ENCODE measurements at places on chromosomes 7 and 10.

DNA sequence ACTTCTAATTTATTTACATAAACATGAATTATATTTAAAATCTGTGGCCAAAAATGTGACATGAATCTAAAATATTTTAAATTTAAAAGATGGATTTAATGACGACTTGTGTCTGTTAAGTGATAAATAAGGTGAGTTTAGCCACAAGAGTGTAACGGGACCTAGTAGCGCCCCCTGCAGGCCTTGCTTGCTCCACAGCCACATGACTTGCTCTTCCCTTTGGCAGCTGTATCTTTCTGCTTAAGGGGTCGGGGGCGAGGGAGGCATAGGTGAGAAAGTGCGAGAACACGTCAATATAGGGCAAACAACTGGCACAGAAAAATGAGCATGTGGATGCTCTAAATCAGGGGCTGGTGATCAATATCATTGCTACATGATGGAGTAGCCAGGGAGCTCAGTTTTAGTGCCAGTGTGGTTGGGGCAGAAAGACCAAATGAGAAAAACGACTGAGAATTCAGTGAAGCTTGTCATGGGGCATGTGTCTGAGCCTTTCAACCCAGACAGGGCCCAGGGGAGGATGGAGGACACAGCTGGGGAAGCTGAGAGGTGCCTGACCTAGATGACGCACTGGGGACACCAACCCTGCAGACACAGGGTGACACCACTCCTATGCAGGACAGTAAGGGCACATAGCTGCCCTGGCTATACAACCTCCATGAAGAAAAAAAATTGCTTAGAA is 49.8 kb downstream of the PAXIP1 start:
- peak; percentile 61 for DNase-seq

DNA sequence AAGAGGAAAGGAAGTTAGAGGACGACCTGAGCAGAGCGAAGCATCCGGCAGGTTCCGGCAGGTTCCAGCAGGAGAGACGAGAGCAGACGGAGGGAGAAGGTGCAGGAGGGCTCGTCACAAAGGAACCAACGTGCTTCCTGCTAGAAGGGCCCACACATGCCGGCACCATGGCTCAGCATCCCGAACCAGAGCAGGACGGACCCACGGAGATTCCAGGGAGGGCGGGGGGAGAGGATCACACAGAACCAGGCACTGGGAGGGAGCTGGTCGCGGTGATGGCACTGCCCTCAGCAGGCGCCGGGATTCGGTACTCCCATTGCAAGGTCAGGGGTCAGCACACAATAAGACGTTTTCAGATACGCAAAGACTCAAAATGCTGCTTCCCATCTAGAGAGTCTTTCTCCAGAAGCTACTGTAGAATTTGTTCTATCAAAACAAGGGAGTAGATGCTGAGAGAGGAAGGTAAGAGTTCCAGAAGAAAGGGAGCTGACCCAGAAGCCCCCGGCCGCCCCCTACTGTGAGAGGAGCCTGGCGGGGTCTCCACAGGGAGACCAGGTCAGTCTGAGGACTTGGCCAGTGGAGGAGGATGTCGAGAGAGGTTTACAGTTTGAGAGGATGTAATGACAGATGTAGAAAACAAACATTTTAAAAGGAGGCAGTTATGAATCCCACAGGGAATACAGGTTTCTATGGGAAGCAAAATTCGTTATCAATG is 23.6 kb upstream of the PWWP2B start:
- DNase-seq = no peak

DNA sequence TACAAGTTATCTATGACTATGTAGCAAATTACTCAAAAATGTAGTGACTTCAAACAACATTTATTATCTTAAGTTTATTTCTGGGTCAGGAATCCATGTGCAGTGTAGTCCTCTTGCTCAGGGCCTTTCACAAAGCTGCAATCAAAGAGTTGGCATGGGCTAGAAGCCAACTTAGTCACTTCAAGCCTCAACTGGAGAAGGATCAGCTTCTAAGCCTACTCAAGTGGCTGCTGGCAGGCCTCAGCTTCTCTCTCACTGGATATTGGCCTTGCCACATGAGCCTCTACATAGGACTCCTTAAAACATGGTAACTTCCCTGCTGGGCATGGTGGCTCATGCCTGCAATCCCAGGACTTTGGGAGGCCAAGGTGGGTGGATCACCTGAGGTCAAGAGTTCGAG is 5.0 kb upstream of the NFE2L3 start:
- DNase-seq = no peak

GRCh38 chr7:149743476-149744255 is 29.7 kb downstream of the ZNF467 start:
- no peak for DNase-seq

- DNase-seq = no peak
Measured at GRCh38 chr10:94083662-94084265, 90.0 kb downstream of the PLCE1 start.

- no peak for DNase-seq
Measured at GRCh38 chr7:27714831-27715444, 25.0 kb upstream of the TAX1BP1 start.
